ENCODE measurements at places on chromosomes 3 and 15.

DNA sequence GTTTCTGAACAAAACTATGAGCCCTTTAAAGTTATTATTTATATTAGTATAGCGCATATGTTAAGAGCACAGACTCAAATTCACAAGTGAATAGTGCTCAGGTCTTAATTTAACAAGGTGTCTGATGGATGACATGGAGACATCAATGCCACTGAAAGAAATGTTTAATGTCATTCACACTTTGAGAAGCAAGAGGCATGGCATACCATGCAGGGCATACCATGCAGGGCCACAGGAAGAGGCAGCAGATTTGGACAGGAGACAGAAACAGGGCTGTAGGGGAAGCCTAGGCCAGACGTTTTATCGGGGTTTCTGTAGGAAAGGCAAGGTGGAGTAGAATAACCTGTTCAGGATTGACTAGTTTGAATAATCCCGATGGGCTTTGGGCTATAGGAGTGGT lies 150.2 kb upstream of the KCNH8 start:
- no peak for DNase-seq

- no peak for DNase-seq
These were observed 128.8 kb downstream of the MITF start for GRCh38 chr3:69867941-69868505.

- no peak for DNase-seq
These were observed 36.3 kb downstream of the KBTBD8 start for GRCh38 chr3:67034371-67034770.

DNA sequence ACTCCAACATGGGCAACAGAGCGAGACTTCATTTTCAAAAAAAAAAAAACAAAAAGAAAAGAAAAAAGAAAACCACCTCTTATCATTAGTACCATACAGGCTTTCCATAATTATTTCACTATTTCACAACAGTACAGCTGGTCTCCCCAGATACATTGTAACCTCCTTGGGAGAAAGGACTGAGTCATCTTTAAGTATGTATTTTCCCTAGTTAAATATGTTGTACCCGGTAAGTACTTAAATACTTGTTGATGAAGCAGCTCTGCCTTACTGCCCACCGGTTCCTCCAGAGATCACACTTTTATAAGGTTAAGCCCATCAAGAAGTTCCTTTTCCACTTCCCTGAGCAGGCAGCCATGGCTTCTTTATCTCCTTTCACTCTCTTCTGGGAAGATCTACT lies 789.5 kb upstream of the CFAP20DC start:
- DNase-seq = no peak

GRCh38 chr15:69080295-69081248 lies 66.1 kb downstream of the NOX5 start:
- DNase-seq = no peak

Measured in stimulated activated CD8-positive, alpha-beta memory T cell treated with anti-CD3 and anti-CD28 coated beads, Interleukin-7, amount 100 ng/mL, for 1 hour (primary cell).